ENCODE measurements at places on chromosomes 11 and 22.

DNA sequence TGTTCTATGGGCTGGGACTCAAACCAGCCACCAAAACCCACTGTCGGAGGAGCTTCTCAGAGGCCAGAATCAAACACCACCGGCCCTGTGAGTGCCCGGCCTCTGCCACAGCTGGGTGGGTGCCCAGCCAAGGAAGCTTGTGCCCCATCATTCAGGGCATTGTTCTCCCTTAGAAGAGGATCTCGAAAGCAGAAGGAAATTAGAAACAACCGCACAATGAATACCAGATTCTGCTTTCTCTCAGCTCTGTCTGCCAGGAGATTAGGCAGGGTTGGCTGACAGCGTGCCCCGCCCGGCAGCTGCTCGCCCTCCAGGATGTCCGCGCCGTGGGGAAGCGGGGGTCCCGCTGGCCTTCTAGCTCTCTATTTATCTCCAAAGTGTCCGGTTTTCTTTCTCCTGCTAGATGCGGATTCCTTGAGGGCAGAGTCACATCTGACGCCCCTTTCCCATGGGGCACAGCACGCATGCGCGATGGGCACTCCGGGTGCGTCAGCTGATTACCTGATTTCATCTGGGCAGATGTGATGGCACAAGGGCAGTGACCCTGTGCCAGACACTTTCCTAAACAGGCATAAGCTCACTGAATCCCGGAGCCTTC lies 25.5 kb downstream of the SCGB1A1 start:
- no peak for DNase-seq

DNA sequence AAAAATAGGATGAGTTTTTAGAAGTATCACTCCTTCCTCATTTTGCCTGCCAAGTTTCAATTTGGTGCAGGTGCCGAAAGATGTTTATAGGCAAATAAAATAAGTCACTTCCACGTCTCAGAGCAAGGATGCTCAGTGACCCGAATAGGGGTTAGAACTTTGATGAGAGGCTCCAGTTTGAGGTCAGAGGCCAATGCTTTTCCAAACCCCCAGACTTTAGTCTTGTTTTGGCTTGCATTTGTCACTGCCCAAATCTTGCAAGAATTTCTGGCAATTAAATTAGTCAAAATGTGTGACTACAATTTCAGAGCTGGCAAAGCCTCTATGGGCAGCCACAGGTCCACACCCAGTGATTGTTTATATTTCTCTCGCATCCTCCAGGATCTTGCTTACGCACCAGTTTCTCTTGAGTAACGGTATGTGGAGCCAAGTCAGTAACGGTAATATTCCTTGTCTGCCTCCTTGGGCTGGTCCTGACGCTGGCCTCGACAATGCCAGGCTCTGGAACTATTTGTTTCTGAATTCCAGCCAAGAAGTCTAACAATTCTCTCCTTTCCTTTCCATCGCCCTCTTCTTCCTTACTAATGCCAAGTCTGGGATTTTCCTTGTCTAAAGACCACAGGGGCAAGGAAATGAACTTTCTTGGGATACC lies 9.9 kb upstream of the NUP160 start:
- no peak for DNase-seq

- no peak for DNase-seq
These were observed 88.4 kb upstream of the RTL6 start for GRCh38 chr22:44586351-44586990.

DNA sequence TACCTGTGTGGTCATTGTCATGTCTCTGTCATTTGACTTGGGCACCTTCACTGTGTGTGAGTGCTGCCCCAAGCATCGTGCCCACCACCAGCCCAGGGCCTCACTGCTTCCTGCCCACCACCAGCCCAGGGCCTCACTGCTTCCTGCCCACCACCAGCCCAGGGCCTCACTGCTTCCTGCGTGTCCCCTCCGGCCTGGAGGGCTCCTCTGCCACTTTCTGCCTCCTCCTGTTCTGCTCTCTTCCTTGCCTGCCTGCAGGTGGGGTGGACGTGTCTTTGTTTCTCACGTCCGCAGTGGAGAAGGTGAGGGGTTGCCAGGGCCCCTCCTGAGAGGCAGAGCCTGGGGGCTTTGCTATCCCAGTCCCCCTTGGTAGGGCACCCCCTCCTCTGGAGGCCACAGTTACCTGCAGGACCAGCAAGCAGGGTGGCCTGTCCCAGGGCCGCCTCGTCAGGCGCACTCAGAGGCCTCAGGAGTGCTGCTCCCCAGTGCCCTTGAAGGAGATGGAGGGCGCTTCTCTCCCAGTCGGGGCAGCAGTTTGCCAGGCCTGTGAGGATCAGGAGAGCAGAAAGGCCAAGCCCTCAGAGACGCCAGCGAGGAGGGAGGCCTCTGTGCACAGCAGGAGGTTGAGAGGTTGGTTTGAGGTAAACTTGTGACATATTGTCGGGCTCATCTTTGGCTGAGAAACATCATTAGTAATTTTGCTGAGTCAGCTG lies 290.7 kb downstream of the TBC1D22A start:
- DNase-seq, result no peak

GRCh38 chr11:76666408-76666807 lies 4.1 kb downstream of the LRRC32 start:
- DNase-seq, result no peak

- no peak for DNase-seq
These were observed 65.8 kb upstream of the SEPTIN5 start for GRCh38 chr22:19648419-19648929.

DNA sequence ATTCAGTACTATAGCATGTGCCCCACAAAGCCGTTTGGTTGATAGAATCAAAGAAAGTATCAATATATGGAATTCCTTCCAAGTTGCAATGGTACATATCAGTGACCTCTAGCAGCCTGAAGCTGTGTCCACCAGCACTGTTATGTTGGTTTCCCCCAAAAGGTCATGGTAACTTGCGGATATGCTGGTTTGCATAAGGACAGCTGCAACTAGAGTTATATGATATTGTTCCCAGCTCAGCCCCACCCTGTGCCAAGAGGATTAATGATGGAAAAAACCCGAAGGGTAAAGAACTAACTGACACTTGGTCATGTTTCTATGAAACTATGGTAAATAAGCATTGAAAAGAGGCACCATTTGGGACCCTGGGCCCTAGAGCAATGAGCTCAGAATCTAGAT lies 93.5 kb downstream of the PDHX start:
- DNase-seq, result no peak

- no peak for DNase-seq
These were observed 29.6 kb downstream of the DHCR7 start for GRCh38 chr11:71418643-71419042.

DNA sequence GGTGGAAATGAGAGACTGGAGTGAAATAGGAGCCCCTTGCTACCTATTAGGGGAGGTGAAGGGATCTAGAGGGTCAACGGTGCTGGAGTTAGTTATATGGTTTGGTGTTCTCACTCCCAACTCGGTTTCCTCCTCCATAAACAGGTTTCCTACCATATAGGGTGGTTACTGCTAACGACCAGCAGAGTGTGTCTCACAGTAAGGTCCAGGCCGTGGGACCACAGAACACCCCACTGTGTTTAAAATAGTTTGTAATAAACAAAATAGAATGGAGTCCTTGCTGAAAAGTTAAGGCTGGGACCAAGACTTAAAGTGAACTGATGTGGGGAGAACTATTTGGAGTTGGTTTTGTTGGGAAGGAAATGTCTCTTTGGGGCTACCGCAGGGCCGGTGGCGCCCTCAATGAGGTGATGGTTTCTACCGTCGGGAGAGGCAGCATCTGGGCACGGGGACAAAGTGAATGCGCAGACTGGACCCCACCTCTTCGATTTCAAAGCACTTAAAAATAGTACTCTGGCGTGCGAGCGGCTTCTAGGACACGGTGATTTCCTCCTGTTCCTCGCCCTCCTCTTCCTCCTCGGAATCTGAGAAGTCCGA lies 4.5 kb downstream of the DBX1 start:
- no peak for DNase-seq

All from stimulated activated CD8-positive, alpha-beta memory T cell treated with anti-CD3 and anti-CD28 coated beads, Interleukin-4, amount 100 ng/mL, for 4 hours (primary cell).